ENCODE measurements at places on chromosomes 7 and 10.

GRCh38 chr7:86313842-86314241 lies 329.9 kb upstream of the GRM3 start:
- no peak for DNase-seq

GRCh38 chr10:123522702-123523312 lies 143.3 kb upstream of the GPR26 start:
- DNase-seq, result no peak

- no peak for DNase-seq
Measured at GRCh38 chr10:63651864-63652263, 130.7 kb downstream of the REEP3 start.

DNA sequence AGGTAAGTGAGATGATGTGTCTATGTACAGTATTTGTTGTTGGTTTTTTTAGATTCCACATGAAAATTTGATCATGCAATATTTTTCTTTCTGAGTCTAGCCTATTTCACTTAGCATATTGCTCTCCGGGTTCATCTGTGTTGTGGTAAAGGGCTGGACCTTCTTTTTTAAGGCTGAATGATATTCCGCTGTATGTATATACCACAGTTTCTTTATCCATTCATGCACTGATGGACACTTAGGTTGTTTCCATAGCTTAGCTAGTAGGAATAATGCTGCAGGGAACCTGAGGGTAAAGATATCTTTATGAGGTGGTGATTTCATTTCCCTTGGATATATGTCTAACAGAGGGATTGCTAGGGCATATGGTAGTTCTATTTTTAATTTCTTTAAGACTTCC lies 80.8 kb downstream of the FAM107B start:
- no peak for DNase-seq

GRCh38 chr10:126422567-126422966 lies 34.3 kb upstream of the ADAM12 start:
- DNase-seq, result no peak

DNA sequence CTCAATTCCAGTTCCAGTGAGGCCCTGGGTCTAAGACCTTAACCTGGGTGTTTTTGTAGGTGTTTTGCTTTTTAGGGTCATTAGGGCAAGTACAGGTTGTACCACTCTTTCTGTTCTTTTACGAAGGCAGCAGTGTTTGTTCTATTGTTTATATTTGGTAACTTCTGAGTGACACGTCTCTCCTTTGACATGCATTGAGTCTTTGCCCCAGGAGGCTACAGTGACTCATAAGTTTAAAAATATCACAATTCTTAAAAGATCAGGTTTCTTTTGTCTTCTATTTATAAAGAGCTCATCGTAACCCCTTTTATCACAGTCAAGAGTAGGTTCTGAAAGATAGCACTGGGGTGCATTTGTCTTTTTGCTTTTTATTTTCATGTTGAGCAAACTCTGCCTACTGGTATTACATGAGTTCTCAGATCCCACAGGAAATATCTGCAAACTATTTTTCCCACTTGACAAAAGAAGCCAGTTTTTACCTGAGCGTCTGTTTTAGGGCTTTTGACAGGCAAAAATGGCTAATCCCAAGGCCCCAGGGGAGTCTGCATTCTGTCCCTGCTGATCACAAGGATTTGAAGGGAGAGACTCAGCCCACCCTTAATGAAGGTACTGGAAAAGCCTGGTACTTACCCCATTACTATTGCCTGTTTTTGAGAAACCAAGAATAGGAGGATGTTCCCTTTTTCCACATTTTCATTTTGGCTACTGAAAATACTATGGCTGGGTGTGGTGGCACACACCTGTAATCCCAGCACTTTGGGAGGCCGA lies 7.9 kb downstream of the NUDT13 start:
- DNase-seq, result no peak

- DNase-seq, result no peak
Measured at GRCh38 chr7:47506382-47507339, 75.2 kb downstream of the TNS3 start.

- DNase-seq, result no peak
Measured at GRCh38 chr7:150751702-150752101, 14.5 kb downstream of the GIMAP5 start.

DNA sequence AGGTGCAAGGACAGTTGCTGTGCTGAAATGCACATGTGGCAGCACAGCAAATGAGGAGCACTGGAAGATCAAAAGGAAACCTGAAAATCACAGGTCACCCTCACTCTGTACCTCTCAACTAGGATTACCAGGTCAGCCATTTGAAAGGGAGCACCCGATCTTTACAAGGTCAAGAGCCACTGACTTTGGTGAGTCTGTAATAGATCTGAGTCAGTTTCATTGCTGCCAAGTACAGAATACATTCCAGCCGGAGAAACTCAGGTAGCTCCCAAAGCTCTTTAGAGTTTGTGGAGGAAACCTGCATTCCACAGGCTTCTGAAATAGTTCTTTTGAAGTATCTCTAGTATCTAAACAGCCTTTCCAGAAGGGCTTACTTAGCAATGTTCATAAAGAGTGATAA lies 217.5 kb downstream of the SNX13 start:
- DNase-seq, result no peak

GRCh38 chr10:33542752-33543505 lies 208.5 kb upstream of the NRP1 start:
- no peak for DNase-seq

GRCh38 chr7:96306385-96307125 lies 15.3 kb downstream of the SLC25A13 start:
- DNase-seq, result no peak

- no peak for DNase-seq
Measured at GRCh38 chr10:95447685-95448084, 113.5 kb downstream of the SORBS1 start.

GRCh38 chr7:30521532-30521931 lies 16.9 kb upstream of the GGCT start:
- DNase-seq, result no peak

GRCh38 chr10:71433768-71434744 lies 37.3 kb downstream of the CDH23 start:
- DNase-seq, result no peak

DNA sequence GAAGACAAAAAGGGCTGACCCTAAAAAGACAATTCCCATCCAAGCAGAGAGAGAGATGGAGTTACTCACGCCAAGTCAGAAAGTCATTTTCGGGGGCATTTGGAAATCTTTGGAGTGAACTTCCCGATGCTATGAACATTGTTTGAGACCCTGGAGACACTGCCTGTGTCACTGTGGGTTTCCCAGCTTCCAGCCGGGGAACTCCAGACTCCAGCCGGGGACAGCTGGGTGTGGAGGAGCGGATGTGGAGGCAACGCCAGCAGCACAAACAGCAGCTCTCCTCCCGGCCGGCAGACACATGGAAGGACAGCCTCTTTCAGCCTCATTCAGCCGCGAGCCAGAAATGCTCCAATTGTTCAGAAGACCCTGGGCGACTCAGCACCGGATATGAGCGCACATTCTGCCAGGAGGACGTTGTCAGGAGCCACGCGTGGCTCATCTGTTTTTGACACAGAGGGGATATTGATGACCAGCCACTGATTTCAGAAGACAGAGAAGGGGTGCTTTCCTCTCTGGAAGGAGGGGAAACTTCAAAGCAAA lies 97.6 kb downstream of the PRPF18 start:
- DNase-seq, result no peak

DNA sequence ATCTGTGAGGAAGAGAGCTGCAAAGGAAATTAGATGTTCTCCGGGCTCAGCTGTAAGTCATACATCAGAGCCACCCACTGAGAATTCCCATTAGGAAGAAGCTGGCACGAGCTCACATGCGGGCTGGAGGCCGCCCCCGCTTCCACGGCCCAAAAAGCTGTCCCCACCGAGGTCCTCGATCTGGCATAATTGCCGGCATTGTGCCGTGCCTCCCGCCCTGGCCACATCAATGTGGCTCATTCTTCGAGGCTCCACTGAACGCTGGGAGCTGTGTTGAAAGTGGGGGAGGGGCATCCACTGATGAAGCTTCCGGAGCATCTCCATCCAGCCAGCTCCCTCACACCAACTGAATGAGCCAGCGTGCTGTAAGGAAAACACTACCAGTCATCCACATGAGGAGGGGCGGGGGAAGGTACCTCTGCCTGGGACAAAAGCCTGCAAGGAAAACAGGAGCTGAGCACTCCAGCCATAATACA lies 173.1 kb downstream of the PTPRN2 start:
- no peak for DNase-seq

DNA sequence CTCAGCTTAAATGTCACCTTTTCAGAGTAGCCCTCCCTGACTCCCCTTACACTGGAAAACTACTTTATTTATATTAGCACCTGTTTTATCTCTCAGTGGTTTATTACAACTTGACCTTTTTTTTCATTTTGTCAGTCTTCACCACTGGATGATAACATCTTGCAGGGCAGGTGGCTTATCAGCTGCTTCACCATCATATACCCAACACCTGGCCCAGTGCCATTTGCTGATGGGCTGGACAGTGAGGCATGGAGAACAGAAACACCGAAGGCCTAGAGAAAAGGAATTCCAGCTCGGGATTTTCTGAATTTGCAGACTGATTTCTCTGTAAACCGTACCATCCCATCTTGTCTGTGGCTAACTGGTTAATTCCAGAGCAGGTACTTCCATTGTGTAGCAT lies 48.5 kb downstream of the SORCS3 start:
- DNase-seq, result no peak

DNA sequence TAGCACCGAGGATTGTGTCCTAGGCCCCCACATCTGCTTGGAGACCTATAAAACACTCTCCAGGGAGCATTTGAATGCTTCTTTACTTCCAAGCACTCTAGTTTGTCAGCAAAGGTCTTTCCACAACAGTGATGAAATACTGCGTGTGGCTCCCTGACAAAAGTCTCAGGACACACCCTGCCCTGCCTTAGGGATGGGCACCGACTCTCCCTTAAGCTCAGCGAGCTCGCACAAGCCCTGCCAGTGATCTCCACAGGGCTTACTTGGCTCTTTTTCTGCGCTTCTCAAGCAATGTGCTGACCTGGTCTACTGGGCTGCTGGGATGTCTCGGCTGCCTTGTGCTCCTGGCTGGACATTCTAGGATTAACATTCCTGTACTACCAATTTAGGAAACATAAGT lies 84.3 kb upstream of the MPP7 start:
- DNase-seq, result no peak

- no peak for DNase-seq
Measured at GRCh38 chr10:83673316-83673715, 466.0 kb upstream of the GHITM start.

GRCh38 chr10:29353887-29354561 lies 65.2 kb downstream of the LYZL1 start:
- no peak for DNase-seq

DNA sequence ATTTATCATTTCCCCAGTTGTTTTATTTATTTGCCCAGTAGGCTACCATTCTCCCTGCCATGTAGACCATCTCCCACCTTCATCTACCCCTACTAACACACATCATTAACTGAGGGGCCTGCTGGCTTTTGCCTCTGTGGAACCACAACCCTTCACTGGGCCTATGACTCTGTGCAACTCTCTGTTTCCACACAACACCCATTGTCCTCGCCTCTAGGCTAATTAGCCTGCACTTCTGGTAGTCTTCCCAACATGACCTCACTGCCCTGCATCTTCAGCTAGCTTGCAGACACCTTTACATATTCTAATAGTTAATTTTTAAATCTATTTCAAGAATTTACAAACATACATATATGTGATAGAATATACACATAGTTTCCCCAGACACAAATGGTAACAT lies 7.5 kb downstream of the ANKIB1 start:
- no peak for DNase-seq

DNA sequence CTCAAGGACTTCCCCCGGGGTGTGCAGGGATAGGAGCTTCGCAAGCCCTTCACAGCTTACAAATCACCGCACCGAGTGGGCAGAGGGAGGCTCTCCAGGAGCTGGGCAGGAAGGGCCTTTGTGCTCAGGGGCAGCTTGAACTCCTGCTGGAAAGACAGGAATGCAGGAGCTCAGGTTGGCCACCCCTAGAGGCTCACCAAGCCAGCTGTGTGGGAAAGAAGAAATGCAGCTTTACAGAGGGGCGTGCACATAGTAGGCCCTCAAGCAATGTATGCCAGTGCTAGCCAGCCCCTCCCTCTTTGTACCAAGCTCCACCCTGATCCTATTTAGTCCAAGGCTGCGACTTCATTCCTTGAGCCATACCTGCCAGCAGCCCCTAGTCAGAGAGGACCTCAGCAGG lies 26.1 kb downstream of the STRA8 start:
- no peak for DNase-seq

- no peak for DNase-seq
Measured at GRCh38 chr10:79248341-79249185, 98.7 kb upstream of the PPIF start.

DNA sequence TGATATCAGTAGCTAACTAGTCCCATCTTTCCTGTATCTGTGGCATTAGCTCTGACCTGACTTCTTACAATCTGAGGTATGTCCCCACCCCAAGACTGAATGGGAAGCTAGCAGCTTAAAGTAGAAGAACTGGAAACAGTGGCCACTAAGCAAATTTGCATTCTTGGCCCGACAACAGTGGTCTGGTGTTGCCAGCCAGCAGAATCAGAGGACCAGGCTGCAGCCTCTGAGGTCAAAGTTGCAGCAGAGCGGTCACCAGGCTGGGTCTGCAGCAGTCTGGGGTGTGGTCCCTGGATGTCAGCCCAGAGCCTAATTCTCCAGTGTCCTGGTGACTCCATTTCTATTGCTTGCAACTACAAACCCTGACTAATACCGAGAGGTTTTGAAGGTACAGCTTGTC lies 26.3 kb downstream of the FAM107B start:
- DNase-seq, result no peak

GRCh38 chr7:112172870-112173567 lies 33.2 kb downstream of the DOCK4 start:
- DNase-seq, result no peak

DNA sequence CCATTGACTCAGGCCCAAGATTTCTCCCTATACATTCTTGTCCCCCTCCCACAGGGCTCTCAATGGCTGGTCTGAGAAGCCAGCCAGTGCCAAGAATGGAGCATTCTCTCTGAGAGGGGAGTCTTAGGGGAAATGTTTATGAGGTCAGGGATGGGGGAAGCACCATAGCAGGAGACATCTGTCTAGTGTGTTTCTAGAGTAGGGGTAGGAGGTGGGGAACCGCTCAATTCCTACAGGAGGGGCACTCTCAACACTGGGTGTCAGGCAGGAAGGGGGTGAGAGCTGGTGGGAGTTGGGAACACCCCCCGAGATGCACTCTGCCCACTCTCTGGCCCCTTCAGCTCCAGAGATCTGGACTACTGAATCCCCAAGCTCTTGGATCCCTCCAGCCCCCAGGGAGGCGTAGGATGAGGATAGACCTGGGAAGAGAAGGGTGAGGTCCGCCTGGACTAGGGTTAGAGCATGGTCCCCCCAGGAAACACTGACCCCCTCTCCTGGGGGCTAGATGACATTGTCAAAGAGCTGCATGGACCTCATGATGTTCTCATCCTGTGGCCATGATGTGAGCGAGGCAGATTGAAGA lies 8.7 kb upstream of the OGA start:
- no peak for DNase-seq

DNA sequence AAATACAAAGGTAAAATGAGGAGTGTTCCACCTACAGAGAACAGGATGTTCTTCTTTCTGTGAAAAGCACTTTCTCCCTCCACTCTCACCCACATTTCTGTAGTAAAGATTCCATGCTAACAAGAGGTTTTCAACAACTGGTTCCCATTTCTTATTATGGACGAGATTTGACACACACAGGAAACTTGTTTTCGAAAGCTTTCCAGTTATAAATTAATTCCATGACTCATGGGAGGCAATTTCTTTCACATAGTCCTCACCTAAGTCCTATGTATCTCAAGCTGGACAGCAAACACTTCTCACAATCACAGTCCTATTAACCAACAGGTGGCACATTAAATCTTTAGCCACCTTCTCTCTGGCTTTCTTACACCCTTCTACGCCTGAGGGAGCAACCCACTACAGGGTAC lies 24.5 kb downstream of the RAPGEF5 start:
- DNase-seq, result no peak

- DNase-seq, result no peak
Measured at GRCh38 chr7:3198316-3198715, 102.7 kb upstream of the SDK1 start.

Data from stimulated activated CD4-positive, alpha-beta T cell treated with anti-CD3 and anti-CD28 coated beads, Interleukin-12 subunit alpha, Interleukin-12 subunit beta, amount 100 ng/mL, for 4 hours (primary cell).